Neuronal stem cell (in vitro differentiated cells): ENCODE measurements at places on chromosomes 7 and 10.

- no peak for DNase-seq
Measured at GRCh38 chr10:103936022-103936421, 18.0 kb upstream of the STN1 start.

DNA sequence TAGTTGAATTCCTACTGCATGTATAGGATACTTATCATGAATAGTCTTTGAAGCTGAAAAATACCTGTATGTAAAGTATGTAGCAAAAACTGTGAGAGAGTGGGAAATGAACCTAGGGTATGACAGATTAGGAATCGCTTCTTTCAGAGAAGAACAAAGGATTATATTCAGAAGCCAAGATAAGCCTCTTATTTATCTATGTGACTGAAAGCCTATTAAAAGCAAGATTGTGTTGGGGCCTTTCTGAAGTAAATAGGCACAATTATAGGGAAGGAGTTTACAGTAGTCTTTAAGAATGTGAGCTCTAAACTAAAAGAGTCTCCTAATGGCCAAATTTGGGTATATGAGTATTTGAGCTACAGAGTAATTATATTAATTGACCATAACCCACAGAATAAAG, 102.1 kb downstream of the MTERF1 start:
- no peak for DNase-seq

- no peak for DNase-seq
Measured at GRCh38 chr7:20153567-20153966, 63.6 kb downstream of the MACC1 start.

GRCh38 chr7:130135208-130136205, 65.2 kb downstream of the KLHDC10 start:
- DNase-seq = no peak

GRCh38 chr7:101012931-101013330, 7.0 kb upstream of the MUC17 start:
- DNase-seq = no peak

DNA sequence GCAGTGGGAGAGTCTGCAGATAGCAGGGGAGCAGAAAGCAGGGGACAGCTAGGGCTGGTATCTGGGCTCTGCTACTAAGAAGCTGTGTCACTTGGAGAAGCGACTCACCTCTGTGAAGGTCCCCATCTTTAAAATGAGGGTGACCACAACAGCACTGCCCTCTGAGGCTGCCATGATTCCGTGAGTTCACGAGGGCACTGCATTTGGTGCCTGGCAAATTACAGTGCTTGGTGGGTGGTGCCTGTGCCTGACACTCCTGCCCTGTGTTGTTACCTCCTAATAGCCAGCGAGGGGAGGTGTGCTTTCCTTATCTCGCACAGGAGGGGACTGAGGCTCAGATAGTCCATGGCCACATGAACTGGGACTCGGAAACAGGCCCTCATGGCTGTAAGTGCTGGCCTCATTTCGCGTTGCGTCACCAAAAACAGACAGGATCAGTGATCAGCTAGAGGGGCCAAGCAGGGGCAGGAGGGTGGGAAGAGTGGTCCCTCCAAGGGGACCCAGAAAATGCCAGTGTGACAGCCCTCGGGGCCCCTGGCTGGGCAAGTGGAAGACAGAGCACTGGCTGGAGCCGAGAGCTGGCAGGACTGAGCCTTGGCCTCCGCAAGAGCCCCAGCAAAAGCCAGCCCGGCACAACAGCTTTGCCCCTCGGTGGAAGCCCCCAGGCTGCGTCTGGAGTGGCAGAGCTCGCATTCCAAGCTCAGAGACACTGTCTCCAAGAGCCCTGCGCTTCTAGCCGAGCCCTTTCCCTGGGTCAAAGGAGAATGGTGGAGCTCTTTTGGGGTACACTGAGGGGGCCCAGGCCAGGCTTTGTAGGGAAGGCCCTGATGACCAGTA, 17.3 kb upstream of the BNIP3 start:
- no peak for DNase-seq

DNA sequence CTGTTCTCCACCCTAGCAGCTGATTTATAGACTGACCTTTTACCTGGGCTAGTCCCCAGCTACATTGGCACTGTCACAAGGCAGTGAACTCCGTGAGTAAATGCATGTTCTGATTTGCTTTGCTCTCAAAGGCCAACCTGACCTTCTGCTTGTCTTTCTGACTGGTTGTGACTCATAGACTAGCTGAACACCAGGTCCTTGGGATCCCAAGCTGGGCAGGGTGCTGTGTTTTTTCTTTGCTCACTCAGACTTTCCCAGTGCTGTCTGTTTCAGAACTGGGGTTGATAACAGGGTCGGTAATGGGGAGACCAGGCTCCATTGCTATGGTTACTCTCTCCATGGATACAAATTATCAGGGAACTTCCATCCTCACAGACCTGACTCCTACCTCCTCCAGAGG, 35.0 kb downstream of the EVX1 start:
- no peak for DNase-seq

DNA sequence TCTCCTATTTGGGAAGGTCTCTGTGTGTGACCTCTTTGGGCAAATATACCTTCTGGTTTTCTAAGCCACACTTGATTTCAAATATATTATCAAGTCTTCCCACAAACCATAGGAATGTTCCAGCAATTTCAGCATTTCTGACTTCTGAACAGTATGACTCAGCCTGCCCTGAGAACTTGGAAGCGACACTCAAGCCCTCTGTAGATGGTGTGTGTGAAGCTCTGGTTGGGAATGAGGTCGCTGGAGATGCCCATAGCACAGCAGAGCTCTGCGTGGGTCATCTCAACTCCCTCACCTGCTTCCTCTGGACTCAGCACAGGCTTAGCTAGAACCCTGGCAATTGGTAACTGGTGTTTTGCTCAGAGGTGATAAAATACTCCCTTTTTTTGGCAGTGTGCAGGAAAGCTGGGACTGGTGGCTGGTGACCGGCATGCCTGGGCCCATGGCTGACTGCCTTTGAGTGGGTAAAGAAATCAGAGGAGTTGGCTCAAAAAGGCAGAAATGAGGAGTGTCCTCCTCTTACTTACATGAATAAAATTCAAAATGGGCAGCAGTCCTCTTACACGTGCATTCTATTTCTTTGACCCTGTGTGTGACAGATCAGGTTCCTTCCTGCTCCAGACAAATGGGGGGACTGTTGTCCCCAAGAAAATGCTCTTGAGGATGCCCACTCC, 87.5 kb upstream of the NRP1 start:
- DNase-seq = no peak

DNA sequence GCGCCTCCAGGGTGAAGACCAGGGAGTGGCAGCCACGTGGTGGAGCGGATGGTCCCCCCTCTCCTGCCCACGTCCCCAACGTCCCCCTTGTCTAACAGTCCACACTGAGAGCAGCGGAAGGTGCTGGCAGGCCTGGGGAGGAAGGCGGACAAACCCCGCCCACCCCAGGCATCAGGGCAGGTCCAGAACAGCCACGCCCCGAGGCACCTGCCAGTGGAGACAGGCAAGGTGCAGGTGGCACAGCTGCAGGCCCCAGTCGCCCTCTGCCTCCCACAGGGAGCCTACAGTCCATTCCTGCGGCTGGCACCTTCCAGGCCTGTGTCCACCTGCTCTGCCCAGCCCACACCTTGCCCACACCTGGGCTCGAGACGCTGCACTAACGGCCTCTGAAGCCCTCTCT, 24.9 kb downstream of the CYP2W1 start:
- no peak for DNase-seq

GRCh38 chr10:44332465-44332864, 52.4 kb downstream of the CXCL12 start:
- no peak for DNase-seq

DNA sequence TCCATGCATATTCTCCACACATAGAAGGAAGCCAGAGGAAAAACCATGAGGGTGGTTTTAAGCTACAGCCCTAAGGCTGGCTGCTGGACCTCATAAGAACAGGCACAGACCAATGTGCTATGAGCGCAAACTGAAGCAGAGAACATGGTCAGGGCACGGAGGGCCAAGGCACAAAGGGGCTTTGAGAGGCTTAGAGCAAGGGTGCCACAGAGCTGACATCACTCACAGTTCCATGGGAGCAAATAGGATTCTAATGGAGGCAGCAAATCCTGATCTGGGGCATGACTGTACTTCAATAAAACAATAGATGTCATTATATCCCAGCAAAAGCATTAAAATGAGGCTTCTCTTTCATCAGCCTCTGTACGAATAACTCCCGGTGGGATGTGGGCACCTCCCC, 162.4 kb downstream of the COBL start:
- DNase-seq = no peak

GRCh38 chr10:72796042-72796441, 97.5 kb upstream of the OIT3 start:
- DNase-seq = no peak

- DNase-seq = no peak
Measured at GRCh38 chr10:103667356-103667755, 173.9 kb downstream of the NEURL1 start.

DNA sequence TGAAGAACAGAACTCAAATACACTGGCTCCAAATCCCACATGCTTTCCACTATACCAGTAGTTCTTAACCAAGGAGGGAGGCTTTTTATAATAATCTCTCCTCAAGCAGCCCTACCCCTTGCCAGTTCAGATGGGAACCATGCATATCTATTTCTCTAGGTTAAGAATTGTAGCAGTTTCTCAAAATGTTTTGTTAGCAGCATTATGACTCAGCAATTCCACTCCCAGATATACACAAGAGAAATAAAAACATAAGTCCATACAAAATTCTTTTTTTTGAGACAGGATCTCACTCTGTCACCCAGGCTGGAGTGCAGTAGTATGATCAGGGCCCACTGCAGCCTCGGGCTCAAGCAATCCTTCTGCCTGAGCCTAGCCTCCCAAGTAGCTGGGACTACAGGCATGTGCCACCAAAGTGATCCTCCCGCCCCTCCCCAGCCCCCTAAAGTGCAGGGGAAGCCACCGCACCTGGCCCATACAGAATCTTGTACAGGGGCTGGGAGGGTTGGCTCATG, 18.1 kb downstream of the YWHAG start:
- DNase-seq = no peak

GRCh38 chr7:30920021-30920583, 8.4 kb downstream of the AQP1 start:
- DNase-seq = no peak

GRCh38 chr10:76281659-76282058, 850.2 kb downstream of the LRMDA start:
- no peak for DNase-seq

DNA sequence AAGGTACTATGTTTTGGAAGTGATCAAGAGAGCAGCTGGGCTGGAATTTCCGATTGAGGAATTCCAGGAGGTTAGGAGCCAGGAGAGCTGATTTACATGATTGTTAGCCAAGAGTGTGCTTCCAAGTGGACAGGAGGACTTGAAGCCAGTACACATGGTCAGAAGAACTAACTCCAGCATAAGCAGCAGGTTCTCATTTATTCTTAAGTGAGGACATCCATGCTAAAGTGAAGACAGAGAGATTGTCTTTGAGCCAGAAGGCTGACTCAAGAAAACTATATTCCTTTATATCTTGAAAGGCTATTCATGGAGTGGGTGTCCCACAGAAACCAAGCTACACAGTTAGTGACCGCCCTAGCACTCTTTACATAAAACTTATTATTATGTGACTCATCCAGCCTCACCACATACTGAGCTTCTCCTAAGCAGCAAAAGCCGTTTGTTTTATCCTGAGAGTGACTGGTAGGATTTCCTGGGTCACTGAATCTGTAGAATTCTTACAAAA, 56.7 kb upstream of the SEMA3A start:
- DNase-seq = no peak

- no peak for DNase-seq
Measured at GRCh38 chr7:36742911-36743775, 18.8 kb upstream of the AOAH start.

DNA sequence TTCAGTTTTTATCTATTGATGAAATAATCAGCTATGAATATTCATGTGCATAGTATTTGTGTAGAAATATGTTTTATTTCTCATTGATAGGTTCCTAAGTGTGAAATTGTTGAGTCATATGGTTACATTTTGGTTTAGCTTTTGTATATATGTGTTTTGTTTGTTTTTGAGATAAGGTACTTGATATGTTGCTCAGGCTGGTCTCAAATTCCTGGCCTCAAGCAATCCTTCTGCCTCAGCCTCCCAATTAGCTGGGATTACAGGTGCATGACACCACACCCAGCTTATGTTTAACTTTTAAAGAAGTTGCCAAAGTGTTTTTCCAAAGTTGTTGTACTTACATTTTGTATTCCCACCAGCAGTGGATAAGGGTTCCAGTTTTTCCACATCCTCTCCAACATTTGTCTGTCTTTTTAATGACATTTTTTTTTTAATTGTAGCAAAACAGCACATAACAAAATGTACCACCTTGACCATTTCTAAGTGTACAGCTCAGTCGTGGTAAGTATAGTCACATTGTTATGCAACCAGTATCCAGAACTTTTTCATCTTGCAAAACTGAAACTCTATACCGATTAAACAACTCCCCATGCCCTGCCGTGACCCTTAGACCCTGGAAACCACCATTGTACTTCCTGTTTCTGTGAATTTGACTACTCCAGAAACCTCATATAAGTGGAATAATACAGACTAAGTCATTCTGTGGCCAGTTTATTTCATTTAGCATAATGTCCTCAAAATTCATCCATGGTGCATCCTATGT, 12.6 kb upstream of the UBE2D1 start:
- DNase-seq = no peak

- no peak for DNase-seq
Measured at GRCh38 chr7:134637934-134638719, 8.5 kb upstream of the BPGM start.

- DNase-seq = no peak
Measured at GRCh38 chr10:128612195-128612594, 486.0 kb upstream of the MKI67 start.

DNA sequence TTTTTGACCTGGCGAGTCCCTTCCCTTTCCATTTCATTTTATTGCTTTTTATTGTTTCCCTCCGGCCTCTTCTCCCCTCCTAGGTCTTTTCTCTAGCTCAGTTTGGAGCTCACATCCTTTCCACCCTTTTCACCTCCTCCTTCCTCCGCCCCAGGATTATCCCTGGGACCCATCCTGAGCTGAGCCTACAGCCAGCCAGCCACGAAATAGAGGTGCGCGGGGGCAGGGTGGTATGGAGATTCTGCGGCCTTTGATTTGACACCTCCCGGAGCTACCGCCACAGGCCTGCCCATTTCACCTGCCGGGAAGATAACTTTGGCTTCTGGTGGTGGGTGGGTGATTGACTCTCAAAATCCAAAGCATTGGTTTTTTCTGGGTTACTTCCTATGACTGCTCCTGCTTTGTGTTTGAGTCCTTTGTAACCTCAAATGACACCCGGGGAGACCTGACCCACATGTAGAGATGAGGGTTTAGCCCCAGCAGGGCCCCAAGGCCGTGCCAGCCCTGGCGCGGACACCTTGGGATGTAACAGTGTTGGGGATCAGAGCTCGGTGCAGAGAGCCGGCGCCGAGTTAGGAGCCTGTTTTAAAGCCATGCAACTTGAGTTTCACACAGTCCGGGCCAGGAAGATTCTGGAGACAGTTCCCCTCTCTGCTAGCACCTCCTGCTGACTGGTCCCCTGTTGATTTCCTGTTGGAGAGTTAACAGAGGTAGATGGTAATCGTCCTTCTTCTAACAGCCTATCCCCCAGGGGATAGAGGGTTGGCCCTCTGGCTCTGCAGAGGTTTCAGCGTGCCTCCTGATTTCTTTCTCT, 1.5 kb downstream of the DUSP5 start:
- no peak for DNase-seq

- no peak for DNase-seq
Measured at GRCh38 chr7:88169717-88170320, 50.0 kb downstream of the SRI start.

GRCh38 chr7:28799619-28800018, 158.5 kb downstream of the TRIL start:
- no peak for DNase-seq

- DNase-seq = no peak
Measured at GRCh38 chr10:124534231-124534798, 72.7 kb downstream of the LHPP start.
